Inflammatory macrophage treated with lipopolysaccharide for 1 hour (primary cell): ENCODE measurements at places on chromosomes 12 and 14.

DNA sequence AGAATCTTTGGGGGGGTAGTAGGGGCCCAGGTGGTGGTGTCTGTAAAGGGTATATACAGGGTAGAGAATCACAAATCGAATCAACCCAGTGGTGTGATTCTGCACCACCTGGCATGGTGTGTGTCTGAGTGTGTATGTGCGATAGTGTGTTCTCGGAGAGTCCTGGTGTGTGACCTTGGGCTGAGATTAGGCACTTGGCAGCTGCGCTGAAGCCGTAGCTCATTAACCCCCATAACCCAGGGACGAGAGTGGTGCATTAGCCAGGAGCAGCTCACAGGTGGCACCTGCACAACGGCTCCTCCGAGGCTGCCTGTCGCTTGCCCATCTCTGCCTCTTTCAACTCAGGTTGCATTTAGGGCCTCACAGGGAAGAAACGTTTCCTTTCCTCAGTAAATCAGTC is 15.6 kb upstream of the TESC start:
- no peak for DNase-seq

DNA sequence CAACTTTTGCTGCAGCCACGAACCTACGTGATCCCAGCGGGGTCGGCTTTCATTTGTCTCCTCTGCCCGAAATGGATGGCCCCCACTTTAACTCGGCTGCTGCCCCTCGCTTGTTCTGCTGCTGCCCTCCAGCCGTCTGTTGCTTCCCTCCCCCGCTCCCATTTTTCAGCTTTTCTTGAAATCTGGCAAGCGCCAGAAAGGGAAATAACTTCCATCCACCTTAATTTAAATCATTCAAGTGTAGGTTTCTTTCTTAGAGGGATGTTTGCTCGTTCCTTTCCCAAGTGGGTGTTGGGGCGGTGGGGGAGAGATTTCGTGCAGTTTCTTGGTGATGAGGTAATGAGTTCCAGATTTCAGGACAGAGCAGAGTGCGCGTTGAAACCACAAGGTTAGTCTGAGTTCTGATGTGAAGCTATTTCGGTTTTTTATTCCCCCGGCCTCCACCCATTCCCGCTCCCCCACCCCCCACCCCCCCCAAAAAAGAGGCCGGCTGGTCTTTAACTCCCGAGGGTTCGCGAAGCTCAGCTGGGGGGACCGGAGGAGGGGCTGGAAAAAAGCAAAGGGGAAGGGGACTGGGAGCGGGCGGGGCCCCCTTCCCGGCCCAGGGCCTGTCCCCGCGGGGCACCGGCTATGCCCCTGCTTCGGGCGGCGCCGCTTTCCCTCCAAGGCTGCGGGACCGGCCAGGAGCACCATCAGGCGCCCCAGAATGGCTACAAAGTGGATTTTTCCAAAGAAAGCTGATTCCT is 2.2 kb upstream of the ZFP36L1 start:
- peak; percentile 68 for DNase-seq

GRCh38 chr14:21025371-21026273 is 761 bp upstream of the NDRG2 start:
- no peak for DNase-seq

DNA sequence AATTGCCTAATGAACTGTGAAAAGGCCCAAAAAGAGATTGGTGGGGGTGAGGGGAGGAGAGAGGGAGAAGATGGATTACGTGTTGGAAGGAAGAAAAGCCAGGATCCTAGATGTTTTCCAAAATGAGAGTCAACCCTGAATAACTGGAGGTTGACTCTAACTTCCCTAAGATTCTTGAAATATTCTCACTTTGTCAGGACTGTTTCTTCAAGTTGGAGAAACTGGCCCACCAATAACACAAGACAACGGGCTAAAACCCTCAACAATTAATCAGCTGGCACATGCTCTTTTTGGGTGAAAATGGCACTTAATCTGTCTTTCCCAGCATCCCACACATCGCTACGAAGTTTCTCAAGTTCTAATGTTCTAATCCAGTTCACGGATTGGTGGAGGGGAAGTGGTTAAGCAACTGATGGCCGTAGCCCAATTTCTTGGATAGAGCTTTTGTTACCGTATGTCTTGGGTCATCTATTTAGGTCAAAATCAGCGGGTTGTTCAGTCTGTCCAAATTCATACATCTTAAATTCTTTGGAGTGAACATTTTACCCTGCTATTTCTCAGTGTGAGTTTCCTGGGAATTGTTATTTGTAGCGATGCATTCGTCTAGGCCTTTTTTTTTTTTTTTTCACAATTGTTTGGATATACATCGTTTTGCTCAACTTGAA is 49.0 kb downstream of the GPHB5 start:
- no peak for DNase-seq

GRCh38 chr14:61631045-61631687 is 64.1 kb upstream of the HIF1A start:
- no peak for DNase-seq

DNA sequence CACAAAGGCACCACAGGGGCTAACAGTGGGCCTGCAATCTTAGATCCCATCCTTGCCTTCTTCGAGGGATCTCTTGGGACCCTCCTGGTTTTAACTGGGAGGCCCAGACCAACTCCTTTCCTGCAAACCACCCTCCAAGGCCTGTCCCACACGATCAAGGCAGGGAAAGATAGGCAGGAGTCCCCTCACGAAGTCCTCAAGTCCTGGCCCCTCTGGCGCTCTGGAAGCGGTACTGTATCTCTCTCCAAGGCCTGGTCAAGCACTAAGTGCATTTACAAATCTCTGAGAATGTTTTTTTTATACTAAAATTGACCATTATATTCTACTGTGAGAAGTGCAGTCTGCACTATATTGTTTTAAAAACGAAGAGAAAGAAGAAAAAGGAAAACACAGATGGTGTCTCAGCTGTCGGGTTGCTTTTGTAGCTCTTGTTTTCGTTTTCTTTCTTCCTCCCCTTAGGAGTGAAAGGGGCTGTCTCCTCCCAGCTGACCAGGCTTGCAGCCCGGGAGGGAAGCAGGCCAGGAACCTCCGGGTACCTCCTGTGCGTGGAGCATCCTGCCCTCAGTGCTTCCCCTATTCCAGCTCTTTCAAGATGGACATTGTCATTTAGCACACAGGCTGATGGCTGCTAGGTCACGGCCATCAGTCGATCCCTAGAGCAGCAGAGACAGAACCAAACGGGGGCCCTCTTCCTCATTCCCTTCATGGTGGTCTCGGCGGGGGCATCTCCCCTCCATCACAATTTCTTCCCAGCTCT is 56.7 kb downstream of the FAM222A start:
- DNase-seq = no peak

- no peak for DNase-seq
Measured at GRCh38 chr14:69261761-69262331, 1.9 kb downstream of the GALNT16 start.

- no peak for DNase-seq
Measured at GRCh38 chr14:88612981-88613380, 50.1 kb downstream of the ZC3H14 start.

DNA sequence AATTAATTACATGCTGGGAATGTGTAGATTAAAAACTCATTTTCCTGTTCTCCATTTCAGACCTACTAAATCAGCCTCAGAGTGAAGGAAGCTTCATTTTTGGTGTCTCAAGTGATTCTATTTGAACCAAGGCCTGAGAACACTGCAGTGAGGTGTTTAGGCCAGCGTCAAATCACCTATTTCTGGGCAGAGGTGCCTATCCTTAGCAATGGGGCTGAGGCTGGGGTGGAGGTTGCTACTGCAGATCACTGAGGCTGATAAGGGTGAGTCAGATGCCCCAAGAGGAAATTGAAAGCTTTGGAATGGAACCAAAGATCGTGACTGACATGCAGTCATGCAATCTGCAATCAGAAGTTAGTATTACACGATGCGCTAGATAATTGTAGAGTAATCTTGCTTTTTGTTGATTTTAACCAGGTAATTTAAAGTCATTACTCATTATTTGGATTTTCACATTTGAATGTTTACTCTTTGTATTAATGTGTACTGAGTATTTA is 4.4 kb downstream of the TXNRD1 start:
- peak; percentile 55 for DNase-seq

DNA sequence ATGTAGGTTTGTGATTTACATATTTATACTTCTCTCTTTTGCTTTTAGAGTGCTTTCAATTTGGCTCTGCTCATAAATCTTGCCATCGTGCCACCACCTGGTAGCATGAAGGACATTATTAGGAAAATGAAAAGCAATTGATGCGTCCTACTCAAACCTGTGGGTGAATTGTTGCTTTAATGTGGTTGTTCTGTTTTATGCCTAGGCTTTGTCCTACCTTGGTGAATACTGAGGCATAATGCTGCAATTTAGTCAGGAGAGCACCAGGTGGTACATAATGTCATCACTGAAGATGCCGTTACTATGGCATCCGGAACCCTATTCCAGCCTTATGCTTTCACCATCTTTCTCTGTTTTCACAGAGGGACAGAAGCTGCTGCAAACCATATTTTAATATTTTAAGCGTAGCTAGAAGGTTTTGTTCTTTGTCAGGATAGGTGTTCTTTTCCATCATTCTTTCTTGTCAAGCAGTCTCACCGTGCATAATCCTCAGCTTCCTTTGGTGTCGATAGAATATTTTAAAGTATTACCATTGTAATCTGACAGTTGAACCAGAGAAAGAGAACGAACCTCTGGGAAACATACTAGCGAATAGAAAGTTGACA is 68.5 kb upstream of the PKP2 start:
- DNase-seq = no peak

GRCh38 chr12:110249716-110250225 is 31.3 kb upstream of the ATP2A2 start:
- no peak for DNase-seq

DNA sequence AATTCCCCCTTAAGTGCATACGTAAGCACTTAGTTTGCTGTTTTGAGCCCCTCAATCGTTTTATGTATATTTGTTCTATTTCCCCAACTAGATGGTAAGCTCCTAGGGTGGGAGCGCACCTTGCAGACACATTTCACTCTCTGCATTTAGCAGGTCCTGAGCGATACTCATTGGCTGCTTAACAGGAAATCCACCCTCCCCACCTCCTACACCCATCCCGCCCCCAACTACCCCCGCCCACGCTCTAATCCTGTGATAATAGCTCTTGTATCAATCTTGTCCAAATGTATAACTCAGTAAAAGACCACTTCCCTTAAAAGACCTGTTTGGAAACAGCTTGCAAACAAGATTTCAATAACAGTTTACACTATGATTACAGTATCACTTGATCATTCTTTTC is 8.1 kb downstream of the LPAR5 start:
- DNase-seq = no peak

DNA sequence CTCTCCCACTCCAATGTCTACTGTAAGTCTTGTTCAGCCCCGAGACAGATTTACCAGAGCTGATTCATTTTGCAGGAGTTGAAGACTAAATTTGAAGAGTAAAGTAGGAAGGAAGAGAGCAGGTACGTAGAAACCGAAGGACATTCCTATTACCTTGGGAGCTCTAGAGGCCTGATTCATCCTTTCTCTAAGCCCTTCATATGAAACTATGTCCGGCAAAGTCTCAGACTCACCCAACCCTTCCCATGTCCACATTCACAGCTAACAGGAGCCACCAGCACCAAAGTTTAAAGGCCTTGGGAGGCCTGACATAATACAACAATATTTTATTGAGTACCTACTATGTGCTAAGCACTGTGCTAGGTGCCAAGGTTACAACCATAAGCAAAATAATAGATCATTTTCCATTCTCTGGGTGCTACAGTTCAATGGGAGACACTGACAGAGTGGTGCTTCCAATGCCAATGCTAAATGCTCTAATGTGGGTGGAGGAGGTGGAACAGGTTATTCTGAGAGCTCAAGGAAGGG is 86.6 kb downstream of the PHLDA1 start:
- DNase-seq = no peak

- DNase-seq = peak; percentile 66
Measured at GRCh38 chr12:122947352-122947792, 18.9 kb downstream of the ABCB9 start.

GRCh38 chr12:7645395-7646177 is 20.1 kb downstream of the APOBEC1 start:
- DNase-seq = no peak

GRCh38 chr14:97705976-97706375 is 908.8 kb downstream of the VRK1 start:
- no peak for DNase-seq

GRCh38 chr12:130680451-130680990 is 35.6 kb downstream of the RIMBP2 start:
- peak; percentile 69 for DNase-seq

- no peak for DNase-seq
Measured at GRCh38 chr12:95624589-95624988, 73.3 kb upstream of the USP44 start.

- DNase-seq = no peak
Measured at GRCh38 chr14:50545618-50546017, 13.2 kb upstream of the MAP4K5 start.

DNA sequence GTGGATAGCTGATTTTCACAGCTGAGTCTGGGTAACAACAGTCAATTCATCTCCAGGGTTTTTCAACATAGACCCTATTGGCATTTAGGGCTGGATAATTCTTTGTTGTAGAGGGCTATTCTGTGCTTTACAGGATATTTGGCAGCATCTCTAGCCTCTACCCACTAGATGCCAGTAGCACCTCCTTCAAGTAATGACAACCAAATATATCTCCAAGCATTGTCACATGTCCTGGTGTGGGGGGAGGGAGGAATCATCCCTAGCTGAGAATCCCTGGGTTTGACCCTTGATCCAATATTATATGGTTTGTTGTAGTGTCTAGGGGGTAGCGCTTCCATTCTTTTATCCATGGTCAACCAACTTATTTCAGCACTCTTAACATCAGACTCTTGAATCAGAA is 157.2 kb downstream of the ANO4 start:
- no peak for DNase-seq

DNA sequence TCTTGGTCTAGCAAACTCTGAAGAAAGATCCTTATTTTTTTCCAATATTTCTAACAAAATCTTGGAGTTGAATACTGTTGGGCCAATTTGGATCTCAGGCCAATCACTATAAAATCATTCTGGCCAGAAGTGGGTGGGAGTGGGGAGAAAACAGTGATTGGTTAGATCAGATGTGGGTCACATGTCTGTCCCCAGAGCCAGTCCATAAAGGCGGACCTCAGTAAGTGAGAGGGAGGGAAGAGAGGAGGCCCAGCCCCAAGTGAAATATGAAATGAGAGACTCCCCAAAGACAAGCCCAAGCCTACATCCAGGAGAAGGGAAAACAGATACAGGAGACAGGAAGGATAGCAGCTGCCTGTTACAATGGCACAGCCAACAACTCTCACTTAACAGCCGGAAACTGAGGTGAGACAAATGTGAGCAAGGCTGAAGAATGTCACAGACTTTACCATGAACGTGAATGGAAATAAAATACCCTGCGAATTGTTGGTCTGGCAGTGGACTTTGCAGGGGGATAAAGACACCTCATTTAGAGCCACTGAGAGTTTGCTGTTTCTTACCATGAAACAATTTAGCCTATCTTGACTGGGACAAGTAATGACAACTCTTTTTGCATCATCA is 144.7 kb downstream of the HMGA2 start:
- no peak for DNase-seq

- no peak for DNase-seq
Measured at GRCh38 chr12:76692846-76693245, 71.1 kb upstream of the ZDHHC17 start.
